Renal pelvis (tissue), 12 donors: ENCODE measurements at places on chromosomes 7 and 10. TPM values are rescaled to one million over a fixed set of nuclear protein-coding genes. Genes with fewer than 3 reads are reported as not detected.

Gene TET1
- 10.0 TPM for polyA plus RNA-seq

- no peak for DNase-seq
Observed at GRCh38 chr10:72702868-72703581, 11.1 kb downstream of the MCU start.

GRCh38 chr10:4370376-4370775 lies 455.6 kb upstream of the AKR1E2 start:
- DNase-seq: peak; percentile 45

DNA sequence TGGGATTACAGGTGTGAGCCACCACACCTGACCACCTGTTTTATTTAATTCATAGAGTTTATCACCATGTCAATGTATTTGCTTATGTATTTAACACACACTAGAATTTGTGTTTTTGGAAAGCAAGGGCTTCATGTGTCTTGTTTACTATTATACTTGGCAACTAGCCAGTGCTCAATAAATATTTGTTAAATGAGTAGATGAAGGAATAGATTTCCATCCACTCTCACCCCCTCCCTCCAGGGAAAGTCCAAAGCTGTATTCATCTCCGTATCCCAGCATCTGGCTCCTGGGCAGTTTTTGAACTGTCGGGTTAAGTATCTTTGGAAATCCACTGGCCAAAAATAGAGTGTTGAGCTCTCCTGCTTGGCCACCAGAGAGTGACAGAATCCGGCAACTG lies 4.6 kb upstream of the RADIL start:
- no peak for DNase-seq

DNA sequence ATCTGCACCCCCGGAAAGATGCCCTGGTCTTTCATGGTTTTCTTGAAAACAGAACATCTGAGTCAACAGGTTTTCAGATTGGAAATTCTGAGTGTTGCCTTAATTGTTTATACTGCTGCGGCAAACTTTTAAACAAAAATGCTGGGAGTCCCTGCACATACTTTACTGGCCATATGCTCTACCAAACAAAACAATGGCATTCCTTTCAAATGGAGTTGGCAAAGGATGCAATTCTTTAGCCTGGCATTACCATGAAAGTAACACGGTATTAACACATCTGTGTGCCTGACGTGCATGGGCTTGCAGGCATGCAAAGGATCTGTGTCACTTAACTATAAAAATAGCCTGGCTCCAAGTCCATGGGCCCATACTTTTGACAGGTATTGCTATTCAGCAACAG lies 4.2 kb downstream of the INHBA start:
- DNase-seq: no peak

Gene WEE2
- 0.36 TPM for polyA plus RNA-seq

Gene MTERF1
- polyA plus RNA-seq: 16.8 TPM

GRCh38 chr7:131843898-131844331 lies 287.5 kb upstream of the PODXL start:
- peak; percentile 71 for DNase-seq

DNA sequence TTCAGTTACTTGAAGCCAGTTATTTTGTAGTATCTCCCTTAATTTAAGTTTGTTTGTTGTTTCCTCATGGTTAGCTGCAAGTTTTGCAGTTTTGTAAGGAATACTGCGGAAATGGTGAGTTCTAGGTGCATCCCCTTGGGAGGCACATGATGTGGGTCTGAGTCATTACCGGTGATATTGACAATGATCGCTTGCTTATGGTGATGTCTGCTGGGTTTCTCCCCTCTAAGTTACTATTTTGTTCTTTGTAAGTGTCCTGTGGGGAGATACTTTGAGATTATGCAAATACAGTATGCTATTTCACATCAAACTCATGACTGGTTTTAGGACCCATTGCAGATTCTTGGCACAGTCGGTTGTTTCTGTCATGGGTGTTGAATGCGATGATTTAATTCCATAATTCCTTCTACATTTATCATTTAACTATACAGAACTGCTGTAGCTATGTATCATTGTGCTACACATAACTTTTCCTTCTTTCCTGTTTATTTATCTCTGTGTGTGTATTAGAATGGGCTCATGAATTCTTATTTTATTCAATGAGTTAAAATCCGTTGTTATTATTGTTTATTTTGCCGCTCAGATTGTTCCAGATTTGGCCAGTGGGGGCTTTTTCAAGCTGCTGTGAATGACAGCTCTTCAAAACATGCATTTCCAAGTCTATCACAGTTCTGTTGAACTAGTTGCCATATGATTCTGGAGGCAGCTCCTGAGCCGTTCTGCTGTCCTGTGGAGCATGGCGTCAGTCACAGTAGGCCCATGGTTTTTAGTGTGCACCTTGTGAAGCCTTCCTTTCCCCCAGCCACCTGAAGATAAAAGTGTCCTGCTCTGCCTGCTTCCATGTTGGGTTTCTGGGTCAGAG lies 18.4 kb downstream of the TSPAN14 start:
- no peak for DNase-seq
